ENCODE measurements at places on chromosomes 12 and 14.

DNA sequence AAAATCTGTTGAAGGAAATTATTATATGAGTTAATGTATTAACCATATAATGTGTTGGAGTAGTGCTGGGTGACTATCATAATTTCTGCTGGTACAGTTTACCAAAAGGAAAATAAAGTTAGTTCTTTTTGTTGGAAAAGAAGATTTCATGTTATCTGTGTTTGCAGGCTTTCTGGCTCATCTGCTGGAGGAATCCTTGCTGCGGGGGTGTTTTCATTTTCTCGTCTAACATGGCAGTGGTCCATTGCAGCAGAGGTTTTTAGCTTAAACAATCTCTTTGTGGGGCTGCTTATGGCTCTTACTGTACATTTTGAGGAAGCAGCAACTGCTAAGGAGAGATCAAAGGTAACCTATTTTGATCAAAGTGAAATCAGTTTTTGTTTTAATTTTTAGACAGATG is 24.1 kb downstream of the TMEM260 start:
- no peak for DNase-seq

- DNase-seq, result no peak
Observed at GRCh38 chr12:34333337-34333736, 311.0 kb downstream of the ALG10 start.

- DNase-seq, result no peak
Observed at GRCh38 chr12:112322882-112323547, 59.2 kb downstream of the HECTD4 start.

- DNase-seq, result no peak
Observed at GRCh38 chr12:42284876-42285275, 41.0 kb downstream of the ZCRB1 start.

- DNase-seq, result no peak
Observed at GRCh38 chr14:52885230-52885629, 65.6 kb downstream of the FERMT2 start.

- no peak for DNase-seq
Observed at GRCh38 chr14:33026850-33027430, 88.3 kb downstream of the NPAS3 start.

DNA sequence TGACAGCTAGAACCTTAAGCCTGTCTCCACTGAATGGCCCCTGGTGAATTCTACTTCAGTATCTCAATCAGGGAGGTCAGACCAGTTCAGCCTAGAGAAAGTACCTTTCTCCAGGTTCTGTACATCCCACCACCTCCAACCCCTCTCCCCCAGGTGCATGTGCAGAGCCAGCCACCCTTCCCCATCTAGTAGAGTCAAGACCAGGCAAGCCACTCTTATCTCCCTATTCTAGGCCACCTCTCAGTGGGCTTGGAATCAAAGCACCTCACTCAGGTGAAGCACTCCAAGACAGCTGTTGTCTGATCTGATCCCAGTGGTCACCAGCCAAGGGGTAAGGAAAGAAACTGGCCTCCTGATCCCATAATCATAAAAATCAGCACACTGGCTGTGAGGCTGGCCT is 340.9 kb downstream of the BCL11B start:
- DNase-seq, result no peak

DNA sequence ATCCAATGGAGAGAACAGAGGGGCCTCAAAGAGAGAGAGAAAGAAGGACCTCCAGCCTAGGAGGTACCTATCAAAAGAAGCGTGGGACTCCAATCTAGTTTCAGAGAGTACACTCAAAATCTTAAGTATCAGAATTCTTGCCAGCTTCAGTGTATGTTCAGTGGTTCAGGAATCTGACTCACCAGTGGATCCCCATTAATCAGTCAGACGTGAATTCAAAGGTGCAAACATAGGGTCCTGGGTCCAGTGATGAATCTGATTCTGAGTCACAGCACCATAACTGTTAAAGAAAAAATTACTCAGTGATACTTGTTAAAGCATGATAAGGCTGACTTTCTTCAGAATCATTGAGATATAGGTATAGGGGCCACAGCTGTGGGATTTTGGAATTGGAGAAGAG is 33.2 kb downstream of the ETNK1 start:
- DNase-seq, result no peak

DNA sequence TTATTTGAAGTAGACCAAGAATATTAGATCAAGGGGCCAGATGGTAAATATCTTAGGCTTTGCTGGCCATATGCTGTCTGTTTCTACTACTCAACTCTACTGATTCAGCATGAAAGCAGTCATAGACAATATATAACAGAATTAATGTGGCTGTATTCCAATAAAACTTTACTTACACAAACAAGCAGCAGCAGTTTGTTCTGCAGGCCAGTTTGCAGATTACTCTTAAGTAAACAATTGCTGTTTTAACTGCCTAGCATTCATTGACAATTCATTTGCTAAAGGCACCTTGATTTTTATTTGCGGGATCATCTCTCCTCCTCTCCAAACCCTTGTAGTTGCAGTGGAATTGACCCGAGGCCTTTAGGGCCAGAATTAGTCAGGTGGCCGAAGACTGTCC is 94.1 kb upstream of the GARIN6 start:
- DNase-seq, result no peak

DNA sequence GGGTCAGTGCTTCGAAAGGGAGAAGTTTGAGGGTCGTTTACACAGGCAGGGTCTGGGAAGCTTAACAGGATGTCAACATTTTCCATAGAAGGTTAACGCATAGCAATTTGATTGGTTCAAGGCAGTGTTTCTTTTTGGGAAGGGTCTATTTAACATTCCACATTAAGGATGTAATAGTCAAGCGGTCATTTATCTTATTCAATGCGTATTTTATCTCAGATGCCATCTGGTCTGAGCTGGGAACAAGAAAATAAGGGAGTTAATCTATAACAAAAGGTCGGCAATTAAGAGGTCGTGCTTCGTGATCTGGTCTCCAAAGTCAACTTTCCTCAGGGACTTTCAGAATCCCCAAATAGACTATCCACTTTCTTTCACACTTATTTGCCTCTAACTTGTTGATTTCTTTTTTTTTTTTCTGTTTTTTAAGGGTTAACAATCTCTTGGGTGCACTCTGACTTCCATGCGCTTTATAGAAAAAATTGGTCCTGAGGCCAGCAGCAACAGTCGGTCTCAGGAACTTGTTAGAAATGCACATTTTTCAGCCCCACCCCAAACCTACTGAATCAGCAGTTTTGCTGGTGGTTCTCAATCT is 550 bp upstream of the RESF1 start:
- DNase-seq, result no peak

DNA sequence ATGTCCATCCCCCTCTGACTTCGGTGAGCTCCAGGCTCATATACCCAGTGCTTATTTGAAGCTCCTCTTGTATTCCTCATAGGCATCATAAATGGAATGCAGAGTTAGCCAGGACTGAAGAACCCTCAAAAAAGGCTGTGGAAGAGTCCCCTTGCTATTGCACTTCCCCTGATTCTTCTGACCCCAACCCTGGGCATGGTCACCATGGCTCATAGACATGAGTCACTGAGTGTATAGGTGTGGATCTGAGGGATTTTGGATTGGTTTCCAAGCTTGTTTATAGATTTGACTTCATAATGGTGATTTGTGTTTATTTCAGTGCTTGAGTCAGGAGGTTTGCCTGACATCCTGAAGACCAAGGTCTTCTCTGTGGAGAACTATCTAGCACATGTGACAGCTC is 98.4 kb upstream of the SLC38A2 start:
- no peak for DNase-seq

- DNase-seq, result no peak
Observed at GRCh38 chr14:52949711-52950409, 990 bp downstream of the FERMT2 start.

- no peak for DNase-seq
Observed at GRCh38 chr14:62626416-62626815, 418.8 kb downstream of the KCNH5 start.

DNA sequence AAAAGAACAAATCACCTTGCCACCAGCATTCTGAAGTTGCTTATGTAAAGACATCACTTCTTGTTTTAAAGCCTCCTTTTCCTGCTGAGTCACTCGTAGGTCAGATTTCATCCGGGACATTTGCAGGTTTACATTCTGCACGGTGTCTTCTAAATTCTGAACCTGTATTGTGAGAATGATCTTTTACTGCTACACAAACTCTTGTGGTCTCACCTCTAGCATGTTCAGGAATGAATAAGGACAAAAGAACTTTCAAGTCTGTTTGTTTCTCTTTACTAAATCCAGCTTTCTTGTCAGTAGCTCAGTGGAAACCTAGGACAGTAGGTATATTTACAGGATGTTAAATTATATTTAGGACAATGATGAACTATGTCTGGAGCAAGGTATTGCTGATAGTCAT is 73.5 kb upstream of the SAV1 start:
- no peak for DNase-seq

GRCh38 chr14:33679461-33680225 is 271.2 kb downstream of the EGLN3 start:
- no peak for DNase-seq

- DNase-seq, result no peak
Observed at GRCh38 chr12:87796961-87797516, 232.2 kb downstream of the C12orf50 start.

DNA sequence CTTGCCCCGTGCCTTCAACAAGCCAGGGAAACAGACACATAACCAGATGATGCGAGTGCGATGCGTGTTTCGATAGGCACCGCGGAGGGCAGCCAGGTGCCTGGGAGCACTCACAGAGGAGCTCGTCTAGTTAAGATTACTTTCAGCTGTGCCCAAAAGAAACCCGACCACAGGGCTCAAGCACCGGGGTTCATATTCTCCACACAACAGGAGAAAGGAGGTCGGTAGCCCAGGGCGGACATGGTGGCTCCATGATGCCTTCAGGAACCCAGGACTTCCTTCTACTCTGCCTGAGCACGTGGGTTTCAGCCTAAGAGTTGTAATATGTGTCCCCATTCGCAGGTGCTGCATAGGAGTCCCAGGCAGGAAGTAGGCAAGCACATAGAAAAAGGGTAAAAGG is 53.7 kb upstream of the DDX11 start:
- no peak for DNase-seq

- no peak for DNase-seq
Observed at GRCh38 chr14:24398293-24398652, 530 bp upstream of the NYNRIN start.

DNA sequence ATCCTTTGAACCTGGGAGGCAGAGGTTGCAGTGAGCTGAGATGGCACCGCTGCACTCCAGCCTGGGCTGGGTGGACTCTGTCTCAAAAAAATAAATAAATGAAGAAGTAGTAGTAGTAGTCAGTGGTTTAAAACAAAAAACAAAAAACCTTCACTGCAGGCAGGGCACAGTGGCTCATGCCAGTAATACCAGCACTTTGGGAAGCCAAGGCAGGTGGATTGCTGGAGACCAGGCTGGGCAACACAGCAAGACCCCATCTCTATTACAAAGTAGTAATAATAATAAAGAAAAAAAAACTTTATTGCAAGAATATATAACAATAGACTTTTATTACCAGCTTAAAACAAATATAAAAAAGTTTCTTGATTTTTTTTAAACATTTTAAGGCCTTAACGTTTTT is 13.8 kb upstream of the NEK9 start:
- no peak for DNase-seq

GRCh38 chr12:93793983-93794382 is 116.8 kb downstream of the CRADD start:
- DNase-seq, result no peak

DNA sequence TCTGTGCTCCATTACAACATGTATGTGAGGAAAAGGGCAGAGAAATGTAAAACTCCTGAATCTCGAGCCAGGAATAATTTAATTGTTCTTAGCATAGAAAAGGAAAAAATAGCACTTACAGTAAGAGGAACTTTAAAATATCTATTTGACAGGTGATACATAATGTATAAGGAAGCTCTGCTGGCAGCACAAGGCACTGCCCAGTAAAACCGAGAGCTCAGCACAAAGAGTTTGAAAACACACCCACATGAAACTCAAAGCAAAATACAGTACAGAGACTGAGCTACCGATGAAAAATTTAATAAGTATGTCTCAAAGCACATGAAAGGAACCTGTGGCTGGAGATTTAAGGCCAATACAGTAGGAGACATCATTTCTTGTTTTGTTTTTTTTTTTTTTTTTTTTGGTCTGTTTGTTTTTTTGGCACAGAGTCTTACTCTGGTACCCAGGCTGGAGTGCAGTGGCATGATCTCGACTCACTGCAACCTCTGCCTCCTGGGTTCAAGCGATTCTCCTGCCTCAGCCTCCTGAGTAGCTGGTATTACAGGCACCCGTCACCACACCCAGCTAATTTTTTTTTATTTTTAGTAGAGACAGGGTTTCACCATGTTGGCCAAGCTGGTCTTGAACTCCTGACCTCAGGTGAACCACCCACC is 19.2 kb downstream of the CLIP1 start:
- DNase-seq, result no peak

DNA sequence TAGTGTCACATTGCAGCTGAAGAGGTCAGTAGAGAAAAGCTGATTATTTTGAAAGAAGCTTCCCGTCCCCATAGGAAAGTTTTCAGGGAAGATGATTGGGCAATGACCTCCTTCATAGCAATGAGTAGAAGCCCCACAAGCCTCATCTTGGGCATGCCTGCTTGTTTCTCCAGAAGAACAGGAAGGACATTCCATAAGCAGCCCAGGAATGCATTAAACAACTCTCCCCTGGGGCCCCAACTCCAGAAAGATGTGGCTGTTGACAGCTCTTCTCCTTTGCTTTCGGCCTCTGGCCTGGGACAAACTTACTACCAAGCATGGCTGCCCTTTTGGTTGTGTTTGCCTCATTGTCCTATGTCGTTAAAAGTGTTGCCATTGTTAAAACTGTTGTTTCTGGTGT is 5.7 kb upstream of the VDR start:
- no peak for DNase-seq

DNA sequence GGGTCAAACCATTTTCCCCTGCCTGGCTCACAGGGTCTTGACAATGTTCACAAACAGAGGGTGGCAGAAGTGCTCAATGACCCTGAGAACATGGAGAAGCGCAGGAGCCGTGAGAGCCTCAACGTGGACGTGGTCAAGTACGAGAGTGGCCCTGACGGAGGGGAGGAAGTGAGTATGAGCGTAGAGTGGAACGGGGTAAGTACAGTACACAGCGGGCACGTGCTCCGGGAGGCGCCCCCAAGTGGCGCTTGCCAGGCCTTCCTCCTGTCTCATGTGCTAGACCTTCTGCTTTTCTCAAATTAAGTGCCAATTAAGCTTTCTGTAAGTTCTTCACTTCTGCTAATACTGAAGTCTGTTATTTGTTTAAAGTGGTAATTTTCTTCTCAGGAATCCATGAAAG is 35.9 kb downstream of the XRCC3 start:
- DNase-seq, result no peak

GRCh38 chr14:53537422-53538315 is 384.5 kb upstream of the DDHD1 start:
- DNase-seq, result no peak

GRCh38 chr14:70842851-70843462 is 33.6 kb upstream of the MAP3K9 start:
- no peak for DNase-seq
